ENCODE measurements at places on chromosomes 7 and 10.

DNA sequence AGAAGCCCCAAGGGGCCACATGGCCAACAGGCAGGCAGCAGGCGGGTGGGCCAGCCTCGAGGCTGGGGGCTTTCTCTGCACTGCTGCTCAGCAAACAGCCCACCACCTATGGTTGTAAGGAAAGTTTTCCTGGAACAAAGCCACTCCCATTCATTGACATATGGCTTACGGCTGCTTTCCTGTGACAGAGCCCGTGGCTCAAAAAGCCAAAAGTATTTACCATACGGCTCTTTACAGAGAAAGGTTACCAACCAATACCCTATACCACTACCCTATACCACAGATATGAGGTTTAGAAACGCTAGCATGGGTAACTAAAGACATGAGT, 152.7 kb downstream of the MAD1L1 start:
- DNase-seq: no peak

- no peak for DNase-seq
Measured at GRCh38 chr10:62748386-62748785, 56.1 kb upstream of the ADO start.

DNA sequence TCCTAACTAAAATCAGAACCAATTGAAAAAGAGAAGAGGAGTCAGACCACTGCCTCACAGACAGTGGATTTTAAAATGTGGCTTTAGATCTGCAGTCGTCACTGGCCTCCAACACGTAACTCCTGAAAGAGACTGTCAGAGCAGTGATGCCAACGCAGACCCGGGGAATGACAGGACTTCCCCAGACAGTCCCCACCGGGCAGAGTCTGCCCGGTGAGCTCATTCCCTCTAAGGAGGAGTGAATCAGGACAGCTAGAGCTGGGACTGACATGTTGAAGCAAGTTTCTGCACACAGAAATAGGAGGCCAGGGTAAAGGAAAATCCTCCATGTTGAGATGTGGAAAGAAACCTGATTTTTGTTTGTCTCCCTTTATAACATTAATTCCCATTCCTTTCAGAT, 105.0 kb downstream of the TES start:
- DNase-seq: no peak

- no peak for DNase-seq
Measured at GRCh38 chr10:109740436-109740835, 182.9 kb downstream of the XPNPEP1 start.

DNA sequence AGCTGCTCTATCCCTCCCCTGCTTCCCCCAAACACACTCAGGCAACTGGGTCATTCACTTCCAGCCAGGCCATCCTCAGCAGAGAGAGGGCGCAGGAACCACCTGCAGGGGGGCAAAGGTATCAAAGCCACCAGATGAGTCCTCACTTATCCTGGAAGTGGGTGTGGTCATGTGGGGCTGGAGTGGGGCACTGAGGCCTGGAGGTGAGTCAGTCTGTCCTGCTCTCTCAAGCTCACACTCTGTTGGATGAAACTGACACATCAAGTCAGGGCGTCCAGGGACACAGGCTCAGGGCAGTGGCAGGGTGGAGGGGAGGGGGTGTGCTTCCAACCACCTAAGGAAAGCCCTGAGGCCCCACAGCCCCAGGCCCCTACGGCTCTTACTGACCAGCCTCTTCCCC, 8.0 kb upstream of the ELFN1 start:
- no peak for DNase-seq

DNA sequence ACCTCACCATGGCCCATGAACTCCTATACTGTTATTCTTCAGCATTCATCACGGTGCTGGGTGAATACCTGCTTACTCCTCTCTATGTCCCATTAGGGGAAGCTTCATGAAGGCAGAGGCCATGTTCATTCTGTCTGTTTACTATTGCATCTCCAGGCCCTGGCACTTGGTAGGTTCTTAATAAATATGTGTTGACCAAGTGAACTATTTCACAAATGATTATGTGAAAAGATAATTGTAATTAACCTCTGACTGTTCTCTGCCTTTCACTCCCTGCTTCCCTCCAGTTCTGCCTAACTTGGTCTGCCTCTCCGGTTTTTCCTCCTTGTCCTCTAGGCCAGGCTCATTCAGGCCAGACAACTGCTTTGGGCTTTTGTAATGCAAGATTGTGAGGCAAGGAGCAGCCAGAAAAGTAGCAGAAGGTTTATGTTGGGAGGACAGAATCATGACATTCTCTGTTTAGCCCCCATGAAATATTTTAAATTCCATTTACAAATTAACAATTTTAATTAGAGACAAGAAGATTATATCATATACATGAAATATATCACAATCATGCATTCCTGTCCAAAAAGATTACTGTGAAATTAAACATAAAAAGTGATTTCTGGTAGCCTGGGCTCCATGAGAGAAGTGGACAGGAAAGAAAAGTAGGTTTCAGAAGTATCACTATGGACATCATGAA, 42.1 kb upstream of the PLXNA4 start:
- no peak for DNase-seq

- DNase-seq: peak; percentile 40
Measured at GRCh38 chr7:103048833-103049232, 25.8 kb downstream of the FBXL13 start.

DNA sequence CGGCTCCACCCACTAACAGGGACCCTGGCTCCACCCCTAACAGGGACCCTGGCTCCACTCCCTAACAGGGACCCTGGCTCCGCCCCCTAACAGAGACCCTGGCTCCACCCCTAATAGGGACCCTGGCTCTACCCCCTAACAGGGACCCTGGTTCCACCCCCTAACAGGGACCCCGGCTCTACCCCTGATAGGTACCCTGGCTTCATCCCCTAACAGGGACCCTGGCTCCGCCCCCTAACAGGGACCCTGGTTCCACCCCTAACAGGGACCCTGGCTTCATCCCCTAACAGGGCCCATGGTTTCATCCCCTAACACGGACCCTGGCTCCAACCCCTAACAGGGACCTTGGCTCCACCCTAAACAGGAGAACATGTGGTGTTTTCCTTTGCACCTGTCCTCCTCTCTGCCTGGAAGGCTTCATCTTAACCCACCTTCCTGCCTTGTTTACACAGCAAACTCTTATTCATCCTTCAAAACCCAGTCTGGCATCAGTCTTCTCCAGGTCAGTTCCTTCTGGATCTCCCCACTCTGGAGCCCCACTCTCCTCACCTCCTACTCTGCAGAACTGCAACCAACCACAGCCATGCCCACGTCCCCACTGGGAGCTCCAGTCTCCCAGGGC, 58.0 kb downstream of the CHST15 start:
- DNase-seq: no peak
